ENCODE measurements at places on chromosomes 13 and 19.

GRCh38 chr13:44468874-44469273 is 95.2 kb downstream of the SERP2 start:
- DNase-seq, result no peak

DNA sequence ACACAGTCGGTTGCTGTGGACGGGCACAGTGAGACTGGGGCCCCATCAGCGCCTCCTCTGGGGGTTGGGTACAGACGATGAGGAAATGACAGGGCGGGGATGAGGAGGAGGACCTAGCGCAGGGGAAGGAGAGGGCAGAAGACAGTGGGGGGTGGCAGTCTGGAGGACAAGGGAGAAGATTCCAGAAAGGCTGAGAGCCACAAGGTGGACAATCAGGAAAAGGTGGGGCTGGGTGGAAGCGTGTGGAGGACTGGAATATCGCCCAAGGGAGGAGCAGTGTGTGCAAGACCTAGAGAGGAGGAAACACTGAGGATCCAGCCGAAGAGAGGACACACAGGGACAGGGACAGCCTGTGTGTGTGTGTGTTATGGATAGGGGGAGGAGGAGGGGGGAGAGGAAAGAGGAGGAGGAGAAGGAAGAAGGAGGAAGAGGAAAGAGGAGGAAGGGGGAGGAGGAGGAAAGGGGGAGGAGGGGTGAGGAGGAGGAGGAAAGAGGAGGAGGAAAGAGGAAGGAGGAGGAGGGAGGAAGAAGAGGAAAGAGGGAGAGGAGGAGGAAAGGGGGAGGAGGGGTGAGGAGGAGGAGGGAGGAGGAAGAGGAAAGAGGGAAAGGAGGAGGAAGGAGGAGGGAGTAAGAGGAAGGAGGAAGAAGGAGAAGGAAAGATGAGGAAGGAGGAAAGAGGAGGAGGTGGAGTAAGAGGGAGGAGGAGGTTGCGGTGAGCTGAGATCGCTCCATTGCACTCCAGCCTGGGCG is 15.8 kb upstream of the GARIN5A start:
- DNase-seq, result no peak

GRCh38 chr19:44113784-44114390 is 688 bp downstream of the ZNF225 start:
- no peak for DNase-seq

DNA sequence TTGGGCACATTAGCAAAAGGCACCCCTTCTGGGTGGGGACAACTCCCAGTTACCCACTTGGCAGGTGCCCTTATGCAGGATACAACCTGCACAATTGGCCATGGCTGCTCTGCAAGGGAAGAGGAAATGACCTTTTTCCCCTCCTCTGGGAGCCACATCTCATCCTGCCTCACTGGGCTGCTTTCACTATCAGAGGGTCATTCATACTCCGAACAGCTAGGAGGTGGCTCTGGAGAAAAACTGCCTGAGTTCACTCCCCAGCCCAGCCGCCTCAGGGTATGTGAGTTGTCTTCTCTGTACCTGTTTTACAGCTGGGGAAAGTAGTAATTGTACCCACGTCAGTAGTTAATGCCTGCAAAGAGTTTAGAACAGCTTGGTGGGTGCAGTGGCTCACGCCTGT is 7.1 kb upstream of the ACTN4 start:
- DNase-seq, result no peak

Data from EH (cell line).